IMR-90 (cell line): ENCODE measurements at places on chromosomes 11 and 22.

DNA sequence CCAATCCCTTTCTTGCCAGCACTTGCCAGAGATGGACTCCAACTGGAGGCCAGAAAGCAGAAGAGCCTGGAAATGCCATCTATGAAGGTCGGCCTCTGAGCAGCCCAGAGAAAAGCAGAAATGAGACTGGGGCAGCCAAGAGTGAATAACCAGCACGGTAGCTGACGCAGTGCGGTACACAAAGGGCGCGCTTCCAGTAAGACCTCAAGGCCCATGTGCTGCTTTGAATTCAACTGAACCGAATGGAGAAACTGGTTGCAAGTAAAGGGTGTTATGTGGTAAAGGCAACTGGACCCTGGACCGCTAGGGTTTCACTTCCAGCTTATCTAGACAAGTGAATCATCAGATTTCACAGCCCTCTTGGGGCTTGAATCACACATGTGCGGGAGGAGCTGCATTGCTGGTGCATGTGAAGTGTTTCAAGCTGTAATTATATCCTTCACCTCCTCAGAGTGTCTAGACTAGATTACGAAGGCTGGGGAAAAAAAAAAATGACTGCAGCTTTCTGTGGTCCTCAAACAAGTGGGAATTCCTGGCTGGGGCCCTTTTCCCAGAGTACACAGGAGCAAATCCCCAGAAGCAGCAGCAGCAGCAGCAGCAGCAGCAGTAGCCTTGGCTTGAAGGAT, 128.9 kb downstream of the CCDC34 start:
- peak; percentile 94 for DNase-seq

DNA sequence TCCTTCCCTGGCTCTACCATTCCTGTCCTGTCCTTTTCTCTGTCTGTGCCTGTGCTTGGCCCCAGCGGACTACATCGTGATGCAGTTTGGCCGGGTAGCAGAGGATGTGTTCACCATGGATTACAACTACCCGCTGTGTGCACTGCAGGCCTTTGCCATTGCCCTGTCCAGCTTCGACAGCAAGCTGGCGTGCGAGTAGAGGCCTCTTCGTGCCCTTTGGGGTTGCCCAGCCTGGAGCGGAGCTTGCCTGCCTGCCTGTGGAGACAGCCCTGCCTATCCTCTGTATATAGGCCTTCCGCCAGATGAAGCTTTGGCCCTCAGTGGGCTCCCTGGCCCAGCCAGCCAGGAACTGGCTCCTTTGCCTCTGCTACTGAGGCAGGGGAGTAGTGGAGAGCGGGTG, 20.4 kb downstream of the TUB start:
- no peak for DNase-seq

DNA sequence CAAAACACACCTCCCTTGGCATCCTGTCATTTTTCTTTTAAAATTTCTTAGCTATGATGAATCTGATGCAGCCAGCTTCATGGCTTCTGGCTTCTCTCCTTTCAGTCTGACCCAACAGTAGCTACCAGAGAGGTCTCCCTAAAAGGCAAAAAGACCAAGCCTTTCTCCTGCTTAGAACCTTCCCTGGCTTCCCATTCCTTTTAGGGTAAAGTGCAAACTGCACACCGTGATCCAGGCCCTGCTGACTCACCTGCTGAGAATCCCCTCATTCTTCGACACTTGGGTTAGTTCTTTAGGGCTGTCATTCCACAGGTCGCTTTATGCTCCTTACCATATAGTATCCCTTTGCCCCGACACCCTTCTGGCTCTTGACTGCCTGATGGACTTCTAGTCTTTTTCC, 362.4 kb downstream of the MIAT start:
- DNase-seq, result no peak

GRCh38 chr11:93844568-93844967, 5.8 kb downstream of the VSTM5 start:
- DNase-seq, result no peak

DNA sequence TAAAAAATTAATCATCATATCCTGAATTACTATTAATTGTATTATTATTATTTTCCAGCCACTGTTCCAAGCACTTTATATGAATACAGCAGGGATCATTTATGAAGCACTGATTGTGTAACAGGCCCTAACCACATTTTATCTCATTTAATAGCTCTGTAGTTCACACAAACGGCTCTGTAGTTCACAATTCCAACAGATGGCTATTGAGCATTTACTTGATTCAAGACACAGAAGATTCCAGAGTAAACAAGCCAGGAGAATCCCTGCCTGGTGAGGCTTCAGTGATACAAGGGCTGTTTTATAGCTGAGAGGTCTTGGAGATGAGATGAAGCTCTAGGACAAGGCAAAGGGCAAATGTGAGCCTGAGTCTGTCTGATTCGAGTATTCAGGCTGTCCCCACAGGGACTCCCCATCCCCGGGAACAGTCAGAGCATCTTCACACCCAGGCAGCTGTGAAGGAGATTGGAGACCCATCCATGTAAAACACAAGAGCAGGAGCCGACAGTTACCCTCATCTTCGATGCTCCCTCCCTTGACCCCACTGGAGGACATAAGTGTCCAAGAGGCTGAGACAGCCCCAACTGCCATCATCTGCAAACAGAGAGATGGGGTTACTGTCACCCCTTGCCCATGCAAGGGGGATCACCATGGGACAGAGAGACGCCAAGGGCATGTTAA, 222.5 kb downstream of the MN1 start:
- no peak for DNase-seq

GRCh38 chr22:23786752-23787599, at the start of gene SMARCB1:
SMARCB1 (plus strand) TSS chr22:23786966; CDS start chr22:23787170, 204 bp downstream.
- DNase-seq, result peak; percentile 91

GRCh38 chr11:95157824-95158223, 68.2 kb downstream of the ENDOD1 start:
- DNase-seq, result no peak

GRCh38 chr22:30326706-30327362, at the start of gene TBC1D10A:
TBC1D10A (minus strand) TSS chr22:30326941; CDS start chr22:30326881, 60 bp downstream.
- peak; percentile 86 for DNase-seq

DNA sequence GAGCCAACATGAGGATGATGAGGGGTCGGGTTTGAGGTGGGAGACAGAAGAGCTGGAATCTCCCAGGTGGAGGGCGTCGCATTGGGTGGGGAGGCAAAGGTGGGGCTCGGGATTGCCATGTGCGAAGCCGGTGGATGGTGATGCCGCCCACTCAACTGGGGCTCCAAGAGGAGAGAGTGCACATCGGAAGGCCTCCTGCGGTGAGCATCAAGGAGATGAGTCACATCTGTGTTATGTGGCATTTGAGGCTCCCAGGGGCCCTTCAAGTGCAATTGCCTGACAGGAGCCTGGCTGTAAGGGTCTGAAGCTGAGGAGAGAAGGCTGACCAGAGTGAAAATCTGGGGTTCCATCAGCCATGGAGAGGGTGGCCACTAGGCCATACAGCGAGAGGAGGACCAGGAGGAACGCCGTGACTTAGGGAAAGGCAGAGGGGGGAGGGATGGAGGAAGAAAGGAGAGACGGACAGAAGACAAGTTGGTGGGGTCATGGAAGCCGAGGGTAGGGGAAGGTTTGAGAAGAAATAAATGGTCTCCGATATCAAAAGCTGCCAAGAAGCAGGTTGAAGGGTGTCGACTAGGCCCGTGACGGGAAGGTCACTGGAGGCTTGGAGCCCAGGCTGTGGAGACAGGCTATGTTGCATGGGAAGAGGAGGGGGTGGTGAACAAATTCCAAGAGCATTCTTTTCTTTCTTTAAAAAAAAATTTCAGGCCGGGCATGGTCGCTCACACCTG, 21.3 kb downstream of the RASD2 start:
- DNase-seq, result peak; percentile 84

- no peak for DNase-seq
These were observed 16.9 kb downstream of the ADORA2A start for GRCh38 chr22:24444251-24444650.

GRCh38 chr22:49528420-49528720, 299.3 kb downstream of the BRD1 start:
- DNase-seq, result no peak

GRCh38 chr22:21641417-21641788, 699 bp upstream of the SDF2L1 start:
- DNase-seq, result peak; percentile 55

GRCh38 chr11:72012897-72013721, 14.4 kb downstream of the IL18BP start:
- peak; percentile 17 for DNase-seq

DNA sequence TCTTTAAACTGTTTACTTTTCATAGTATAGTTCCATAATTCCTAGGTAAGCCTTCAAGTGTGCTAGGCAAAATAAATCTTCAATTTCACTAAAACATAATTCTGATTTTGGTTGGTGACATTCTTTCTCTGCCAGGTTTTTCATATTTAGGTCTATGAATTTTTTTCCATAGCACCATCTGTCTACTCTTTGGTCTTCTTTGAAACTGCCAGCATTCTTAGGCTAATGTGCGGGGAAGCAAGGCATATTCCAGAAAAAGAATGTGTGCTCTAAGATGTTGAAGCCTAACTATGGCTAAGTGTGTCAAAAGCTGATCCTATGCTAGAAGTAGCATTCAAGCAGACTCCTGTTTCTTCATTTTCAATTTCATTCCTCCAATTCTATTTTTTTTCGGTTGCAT, 213.9 kb upstream of the C11orf87 start:
- DNase-seq, result no peak

- DNase-seq, result peak; percentile 57
These were observed 171.5 kb downstream of the SBF2 start for GRCh38 chr11:10122326-10123197.

DNA sequence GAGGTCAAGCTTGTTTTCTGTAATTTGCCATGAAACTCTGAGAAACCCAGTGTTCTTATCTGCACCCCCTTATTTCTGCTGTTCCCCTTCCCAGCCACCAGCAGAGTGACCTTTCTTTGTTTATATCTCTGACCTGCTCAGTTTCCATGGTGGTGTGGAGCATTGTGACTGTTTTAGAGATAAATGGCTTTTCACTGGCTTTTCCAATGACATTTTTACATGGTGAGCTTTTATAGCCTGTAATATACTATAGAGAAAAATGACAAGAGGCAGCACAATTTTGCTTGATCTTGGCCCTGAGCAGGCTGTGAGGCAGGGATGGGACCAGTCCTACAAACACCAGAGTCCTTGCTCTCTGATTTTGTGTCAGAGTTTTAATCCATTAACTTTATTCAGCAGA, 233.9 kb downstream of the FAT3 start:
- no peak for DNase-seq

DNA sequence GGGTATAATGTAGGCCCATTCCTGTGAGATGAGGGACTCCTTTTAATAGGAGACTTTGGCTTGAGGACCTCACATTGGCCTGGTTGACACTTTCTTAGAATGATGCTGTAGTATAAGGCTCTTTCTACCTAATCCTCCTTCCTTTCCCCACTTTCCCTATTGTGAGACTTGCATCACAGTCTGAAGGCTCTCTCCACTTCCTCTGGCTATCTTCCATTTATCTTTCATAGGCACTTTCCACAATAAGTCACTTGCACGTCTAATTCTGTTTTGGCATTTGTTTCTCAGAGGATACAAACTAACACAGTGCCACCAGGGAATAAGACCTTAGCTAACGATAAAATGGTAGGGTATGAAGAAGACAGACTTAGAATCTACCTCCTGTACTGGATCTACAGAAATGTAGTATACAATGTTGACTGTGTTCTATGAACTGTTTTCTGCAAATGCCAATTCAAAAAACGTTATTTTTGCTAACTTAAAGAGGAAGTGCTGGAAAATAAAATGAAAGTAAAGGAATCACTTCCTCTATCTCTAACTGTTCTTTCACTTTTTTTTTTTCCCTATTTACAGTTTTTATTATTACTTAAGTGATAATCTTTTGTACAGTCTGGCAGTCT, 17.9 kb upstream of the PDE3B start:
- DNase-seq, result no peak

DNA sequence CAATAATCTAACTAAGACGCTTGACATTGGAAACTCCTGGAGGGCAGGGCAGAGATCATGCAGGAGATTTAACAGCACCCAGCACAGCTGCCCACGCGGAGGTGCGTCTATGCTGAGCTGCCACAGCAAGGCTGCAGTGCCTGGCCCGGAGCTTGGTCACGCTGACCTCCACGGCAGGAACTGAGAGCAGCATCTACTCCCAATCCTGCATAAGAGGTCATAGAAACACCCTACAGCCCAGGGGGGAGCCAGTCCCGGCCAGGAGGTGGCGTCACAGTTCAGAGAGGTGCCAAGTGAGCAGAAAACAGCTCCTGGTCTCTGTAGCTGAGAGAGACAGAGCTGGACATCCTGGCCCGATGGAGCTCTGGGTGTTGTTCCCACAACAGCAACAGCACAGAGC, 121.1 kb upstream of the TMEM45B start:
- DNase-seq, result no peak

GRCh38 chr11:65962141-65962564, 619 bp downstream of the SART1 start:
- DNase-seq, result no peak

- DNase-seq, result peak; percentile 16
These were observed at the start of gene TUBA8 for GRCh38 chr22:18110194-18110953. TUBA8 (plus strand) TSS chr22:18110809; CDS start chr22:18110866, 57 bp downstream.

GRCh38 chr22:28743852-28744251, 2.0 kb downstream of the HSCB start:
- DNase-seq, result no peak

DNA sequence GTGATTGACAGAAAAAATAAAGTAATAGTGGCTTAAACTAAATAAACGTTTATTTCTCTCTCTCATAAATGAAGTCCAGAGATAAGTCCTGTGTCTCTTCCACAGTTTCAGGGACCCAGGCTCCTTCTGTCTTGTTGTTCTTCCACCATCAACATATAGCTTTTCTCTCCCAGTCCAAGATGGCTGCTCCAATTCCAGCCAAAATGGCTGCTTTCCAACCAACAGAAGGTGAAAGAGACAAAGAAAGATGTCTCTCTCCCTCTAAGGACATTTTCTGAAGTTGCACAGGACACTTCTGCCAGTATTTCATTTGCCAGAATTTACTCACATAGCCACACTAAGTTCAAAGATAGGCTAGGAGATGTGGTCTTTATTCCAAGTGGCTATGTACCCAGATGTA, 9.4 kb upstream of the PLEKHB1 start:
- DNase-seq, result no peak

GRCh38 chr11:87036756-87037449, 831 bp upstream of the TMEM135 start:
- no peak for DNase-seq

GRCh38 chr11:85663753-85664614, 945 bp downstream of the CREBZF start:
- DNase-seq, result peak; percentile 45

- peak; percentile 84 for DNase-seq
These were observed 2.8 kb upstream of the CDKN1C start for GRCh38 chr11:2888266-2888968.

DNA sequence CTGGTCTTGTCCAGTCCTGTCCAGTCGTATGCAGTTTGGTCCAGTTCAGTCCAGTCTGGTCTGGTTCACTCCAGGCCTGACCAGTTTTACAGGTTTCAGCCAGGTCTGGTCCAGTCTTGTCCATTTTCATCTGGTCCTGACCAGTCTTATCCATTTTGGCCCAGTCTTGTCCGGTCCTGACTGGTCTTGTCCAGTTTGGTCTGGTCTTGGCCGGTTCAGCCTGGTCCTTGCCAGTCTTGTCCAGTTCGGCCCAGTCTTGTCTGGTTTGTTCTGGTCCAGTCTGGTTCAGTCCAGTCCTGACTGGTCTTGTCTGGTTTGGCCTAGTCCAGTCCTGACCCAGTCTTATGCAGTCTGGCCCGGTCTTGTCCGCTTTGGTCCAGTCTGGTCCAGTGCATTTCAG, 380.2 kb downstream of the OR4C45 start:
- no peak for DNase-seq
